CD4-positive, alpha-beta T cell treated with Interleukin-2 at 100 ng/mL for 4 hours (primary cell): ENCODE measurements at places on chromosomes 2 and 18.

GRCh38 chr2:136135921-136136906 lies 18.3 kb upstream of the CXCR4 start:
- peak; percentile 94 for DNase-seq

DNA sequence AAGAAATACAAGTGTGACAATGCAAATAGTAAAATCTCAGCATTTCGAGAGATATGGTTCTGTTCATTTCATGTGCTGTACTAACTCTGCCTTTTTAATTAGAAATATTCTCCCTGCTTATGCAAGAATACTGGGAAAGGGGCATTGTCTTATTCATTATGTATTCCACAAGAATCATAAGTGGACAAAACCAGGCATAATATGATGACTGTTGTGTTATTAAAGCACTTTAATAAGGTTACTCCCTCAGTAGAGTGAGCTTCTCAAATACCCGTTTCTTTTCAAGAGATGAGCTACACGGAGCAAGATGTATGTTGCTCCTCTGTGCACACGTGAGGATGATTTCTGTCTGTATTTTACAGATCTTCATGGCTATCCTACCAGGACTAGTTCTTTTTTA lies 638.7 kb upstream of the FANCL start:
- no peak for DNase-seq

GRCh38 chr2:132678483-132678882 lies 8.5 kb upstream of the LYPD1 start:
- DNase-seq, result no peak

DNA sequence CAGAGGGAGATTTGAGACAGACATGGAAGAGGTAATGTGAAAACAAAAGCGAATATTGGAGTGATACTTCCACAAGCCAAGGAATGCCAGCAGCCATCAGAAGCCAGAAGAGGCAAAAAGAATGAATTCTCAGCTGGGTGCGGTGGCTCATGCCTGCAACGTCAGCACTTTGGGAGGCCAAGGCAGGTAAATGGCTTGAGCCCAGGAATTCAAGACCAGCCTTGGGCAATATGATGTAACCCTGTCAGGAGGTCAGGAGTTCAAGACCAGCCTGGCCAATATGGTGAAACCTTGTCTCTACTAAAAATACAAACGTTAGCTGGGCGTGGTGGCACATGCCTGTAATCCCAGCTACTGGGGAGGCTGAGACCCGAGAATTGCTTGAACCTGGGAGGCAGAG lies 54.8 kb downstream of the FAM161A start:
- no peak for DNase-seq

GRCh38 chr2:97932975-97933662 lies 62.6 kb downstream of the TMEM131 start:
- no peak for DNase-seq

GRCh38 chr2:101446869-101447268 lies 28.0 kb downstream of the RFX8 start:
- DNase-seq, result no peak

DNA sequence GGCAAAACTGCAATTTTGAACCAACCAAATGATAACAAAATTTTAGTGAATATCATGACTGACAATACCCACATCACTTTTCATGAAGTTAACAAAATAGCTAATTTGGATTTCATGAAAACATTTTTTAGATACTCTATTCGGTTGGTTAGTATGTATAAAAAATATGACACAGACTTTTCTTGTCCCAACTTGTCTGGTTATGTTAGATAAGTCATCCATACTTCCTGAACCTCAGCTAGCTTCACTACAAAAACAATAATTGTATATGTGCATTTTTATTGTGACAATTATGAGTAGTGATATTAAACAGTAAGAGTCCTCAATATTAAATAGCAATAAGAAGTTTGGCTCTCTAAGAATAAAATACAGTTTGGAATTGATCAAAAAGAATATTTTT lies 408.1 kb upstream of the DSEL start:
- no peak for DNase-seq

DNA sequence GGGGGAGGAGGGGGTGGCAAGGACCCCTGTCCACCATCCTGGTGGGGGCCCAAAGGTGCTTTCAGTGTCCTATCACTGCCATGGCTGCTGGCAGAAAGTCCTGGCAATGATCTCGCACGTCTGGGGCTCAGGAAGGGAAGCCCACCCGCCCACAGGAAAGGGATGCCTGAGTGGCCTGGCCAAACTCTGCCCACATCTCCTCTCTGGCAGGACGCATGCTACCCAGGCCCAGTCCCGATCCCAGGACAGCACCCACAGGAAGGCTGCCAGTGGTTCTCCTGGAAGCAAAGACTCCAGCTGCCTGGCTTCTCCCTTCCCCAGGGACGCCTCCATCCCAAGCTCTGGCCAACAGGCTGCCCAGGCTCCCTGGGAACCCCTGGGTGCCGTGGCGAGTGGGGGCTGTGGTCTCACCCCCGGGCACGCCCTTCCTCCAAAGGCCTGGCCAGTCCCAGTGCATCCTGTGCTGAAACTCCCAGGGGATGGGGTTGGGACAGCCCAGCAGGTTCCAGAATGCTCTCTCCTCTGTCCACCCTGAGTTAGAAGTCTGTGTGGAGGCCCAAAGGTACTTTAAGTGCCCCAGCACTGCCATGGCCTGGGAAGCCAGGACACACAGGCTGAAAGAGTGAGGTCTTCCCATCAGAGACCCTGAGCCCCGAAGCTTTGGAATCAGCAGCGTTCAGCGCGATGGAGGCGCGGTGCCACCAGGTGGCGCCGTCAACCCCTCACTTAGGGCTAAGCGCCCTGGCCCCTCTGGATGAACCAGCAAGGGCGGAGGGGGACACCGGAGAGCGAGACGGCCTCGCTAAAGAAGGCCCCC lies 29.8 kb upstream of the TAF1B start:
- DNase-seq, result peak; percentile 68

DNA sequence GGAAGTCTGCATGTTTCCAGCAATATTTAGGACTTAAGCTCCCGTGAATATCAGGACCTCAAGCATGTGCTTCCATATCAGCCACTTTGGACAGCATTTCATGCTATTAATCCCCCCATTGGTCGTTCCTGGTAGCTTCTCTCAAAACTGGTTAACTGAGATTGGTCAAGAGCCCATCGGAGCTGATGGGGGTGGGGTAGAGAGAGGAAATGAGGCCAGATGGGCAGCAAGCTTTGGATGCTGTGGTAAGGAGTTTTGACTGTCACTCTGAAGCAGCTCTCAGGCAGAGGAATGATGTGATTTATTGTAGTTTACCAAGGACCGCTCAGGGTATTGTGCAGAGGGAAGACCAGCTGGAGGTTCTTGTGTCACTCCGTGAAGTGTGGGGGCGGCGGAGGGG lies 81.8 kb downstream of the FAM168B start:
- no peak for DNase-seq

- DNase-seq, result no peak
Observed at GRCh38 chr2:188527581-188527993, 235.9 kb downstream of the GULP1 start.
